Activated CD8-positive, alpha-beta memory T cell treated with anti-CD3 and anti-CD28 coated beads for 24 hours (primary cell): ENCODE measurements at places on chromosomes 16 and 17.

- no peak for DNase-seq
These were observed 65.2 kb upstream of the SIAH1 start for GRCh38 chr16:48450367-48450766.

DNA sequence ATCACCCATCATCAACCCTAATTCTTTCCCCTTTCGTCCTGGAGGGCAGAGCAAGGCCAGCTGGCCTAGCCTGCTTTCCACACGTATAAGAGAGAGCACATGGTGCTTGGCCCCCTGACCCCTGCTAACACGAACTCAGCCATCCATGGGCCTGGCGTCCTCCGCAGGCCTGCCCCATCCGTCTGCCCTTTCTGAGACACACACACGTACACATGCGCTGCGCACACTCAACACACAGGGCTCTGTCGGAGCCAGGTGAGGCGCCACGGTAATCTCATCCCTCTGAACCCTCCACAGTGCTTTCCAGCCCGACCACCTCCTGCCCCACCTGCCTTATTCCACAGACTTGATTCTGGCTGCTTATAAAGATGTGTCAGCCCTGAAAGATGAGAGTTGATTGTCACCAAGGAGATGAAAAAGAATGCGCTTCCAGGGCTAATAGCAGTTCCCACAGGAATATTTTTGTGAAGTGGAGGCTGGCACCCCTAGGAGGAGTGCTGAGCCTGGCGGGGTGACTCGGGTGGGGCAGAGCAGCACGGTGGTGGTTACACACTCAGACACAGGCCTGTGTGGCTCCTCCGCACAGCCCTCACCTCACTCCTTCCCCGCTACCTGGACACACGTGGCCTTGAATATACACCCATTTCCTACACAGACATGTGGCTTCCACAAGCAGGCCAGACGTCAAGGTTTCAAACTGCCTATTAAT is 228.1 kb downstream of the NTN1 start:
- no peak for DNase-seq

GRCh38 chr17:66285149-66285548 is 17.3 kb upstream of the PRKCA start:
- no peak for DNase-seq

- DNase-seq, result no peak
These were observed 12.9 kb upstream of the CACNG4 start for GRCh38 chr17:66951605-66951953.

GRCh38 chr16:20191566-20191965 is 117.9 kb upstream of the GPR139 start:
- no peak for DNase-seq

GRCh38 chr17:17890773-17891759 is 54.3 kb upstream of the SREBF1 start:
- peak; percentile 67 for DNase-seq
